ENCODE measurements at places on chromosomes 5 and 9.

GRCh38 chr9:120264528-120264927 lies 315.4 kb downstream of the CDK5RAP2 start:
- no peak for DNase-seq

DNA sequence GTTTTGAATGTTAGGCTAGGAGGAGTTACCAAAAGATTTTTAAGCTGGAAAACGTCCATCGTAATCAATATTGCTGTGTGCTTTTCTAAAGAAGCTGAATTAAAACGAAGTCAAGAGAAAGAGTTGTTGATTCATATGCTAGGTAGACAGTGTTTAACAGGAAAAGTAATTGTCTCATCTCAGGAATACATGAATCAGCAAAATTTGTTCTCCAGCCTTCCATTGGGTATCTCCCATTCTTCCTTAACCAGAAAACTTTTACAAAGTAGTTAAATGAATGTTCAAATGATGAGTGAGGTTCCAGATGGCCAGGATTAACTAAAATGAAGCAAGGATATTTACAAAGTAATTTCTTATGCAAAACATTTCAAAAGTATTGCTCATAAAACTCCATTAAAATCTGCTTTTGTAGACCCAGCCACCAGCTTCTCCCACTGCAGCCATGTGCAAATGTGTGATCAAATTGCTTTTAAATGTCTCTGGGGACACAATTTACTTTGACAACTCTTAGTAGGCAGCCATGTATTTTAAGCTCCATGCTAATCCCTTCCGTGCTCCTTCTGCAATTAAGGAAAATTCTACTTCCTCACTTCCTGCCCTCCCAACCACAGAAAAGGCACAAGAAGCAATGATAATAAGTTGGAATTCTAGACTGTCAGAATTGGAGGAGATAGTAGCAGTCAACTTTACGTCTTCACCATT lies 121.2 kb downstream of the HTR4 start:
- no peak for DNase-seq

GRCh38 chr5:143806579-143806978 lies 5.4 kb upstream of the HMHB1 start:
- peak; percentile 50 for DNase-seq

DNA sequence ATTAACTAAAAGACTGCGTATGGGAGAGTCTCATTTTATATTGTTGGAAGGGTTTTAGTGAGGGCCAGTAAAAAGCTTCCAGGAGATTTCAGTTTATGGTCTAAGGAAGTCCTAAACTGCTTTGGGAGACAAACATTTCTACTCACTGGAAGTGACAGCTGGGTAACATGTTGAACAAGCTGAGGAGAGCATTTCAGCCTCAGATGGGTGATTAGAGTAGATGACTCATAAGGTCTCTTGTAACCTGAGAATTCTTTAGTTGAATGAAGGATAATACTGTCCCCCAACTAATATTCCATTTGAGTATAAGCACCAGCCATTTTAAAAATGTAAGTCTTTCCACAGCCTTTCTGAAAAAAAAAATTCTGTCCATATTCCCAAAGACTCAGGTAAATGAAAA lies 218.0 kb upstream of the C9orf72 start:
- DNase-seq, result no peak

- peak; percentile 33 for DNase-seq
Measured at GRCh38 chr9:14706530-14707140, 13.4 kb upstream of the ZDHHC21 start.

- DNase-seq, result no peak
Measured at GRCh38 chr5:56126487-56127179, 106.5 kb downstream of the ANKRD55 start.

- DNase-seq, result peak; percentile 32
Measured at GRCh38 chr9:27047136-27047535, 41.7 kb upstream of the LRRC19 start.

- no peak for DNase-seq
Measured at GRCh38 chr5:169251333-169252084, 49.4 kb downstream of the SLIT3 start.

DNA sequence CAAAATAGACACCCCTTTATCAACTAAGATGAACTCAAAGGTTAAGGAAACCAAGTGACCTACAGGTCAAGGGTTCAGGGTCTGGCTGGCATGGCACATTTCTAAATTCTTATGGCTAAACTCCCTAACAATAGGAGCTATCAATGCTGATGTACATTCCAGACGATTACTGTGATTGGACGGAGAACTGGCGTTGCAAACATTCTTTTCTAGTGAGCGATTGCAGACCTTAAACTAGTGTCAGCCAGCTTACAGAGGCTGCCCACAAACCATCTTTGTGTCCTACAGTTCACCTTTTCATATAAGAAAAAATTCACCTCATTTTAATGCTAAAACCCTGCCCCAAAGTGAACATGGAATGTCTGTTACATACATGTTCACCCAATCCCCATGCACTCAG lies 382.9 kb downstream of the MAT2B start:
- no peak for DNase-seq

DNA sequence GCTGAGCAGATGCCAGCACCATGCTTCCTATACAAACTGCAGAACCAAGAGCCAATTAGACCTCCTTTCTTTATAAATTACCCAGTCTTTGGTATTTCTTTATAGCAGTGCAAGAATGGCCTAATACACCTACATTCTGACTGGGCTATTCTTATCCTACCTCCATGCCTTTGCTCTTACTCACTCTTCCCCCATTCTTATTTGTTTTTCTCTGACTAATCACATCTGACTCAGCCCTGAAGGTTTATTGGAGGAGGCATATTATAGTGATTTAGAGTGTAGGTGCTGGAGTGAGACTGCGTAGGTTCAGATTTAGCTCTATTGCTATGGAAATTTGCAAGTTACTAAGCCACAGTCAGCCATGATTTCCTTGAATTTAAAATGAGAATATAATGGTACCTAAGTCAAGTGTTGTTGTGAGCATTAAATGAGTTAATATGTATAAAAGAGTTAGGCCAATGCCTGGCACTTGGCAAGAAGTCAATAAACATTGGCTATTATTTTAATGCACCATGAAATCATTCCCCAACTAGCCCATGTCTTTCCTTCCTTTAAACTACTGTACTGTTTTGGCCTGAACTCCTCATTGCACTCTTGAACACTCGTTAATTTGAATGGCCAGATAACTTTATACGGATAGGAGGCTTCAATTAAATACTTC lies 531.2 kb upstream of the ZNF608 start:
- no peak for DNase-seq

DNA sequence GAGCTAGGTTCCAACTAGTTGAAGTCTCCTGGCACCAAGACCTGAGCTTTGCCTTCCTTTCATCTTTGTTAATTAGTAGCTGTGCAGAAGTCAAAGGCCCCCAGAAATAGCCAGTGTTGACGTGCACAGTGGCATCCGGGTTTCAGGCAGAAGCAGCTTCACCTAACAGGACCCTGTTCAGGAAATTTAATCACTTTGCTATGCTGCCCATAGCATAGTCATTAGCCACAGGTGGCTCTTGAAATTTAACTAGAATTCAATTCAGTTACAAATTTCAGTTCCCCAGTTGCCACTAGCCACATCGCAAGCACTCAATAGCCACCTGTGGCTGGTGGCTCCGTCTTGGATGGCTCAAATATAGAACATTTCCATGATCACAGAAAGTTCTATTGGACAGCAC lies 179.1 kb downstream of the GOLPH3 start:
- no peak for DNase-seq

DNA sequence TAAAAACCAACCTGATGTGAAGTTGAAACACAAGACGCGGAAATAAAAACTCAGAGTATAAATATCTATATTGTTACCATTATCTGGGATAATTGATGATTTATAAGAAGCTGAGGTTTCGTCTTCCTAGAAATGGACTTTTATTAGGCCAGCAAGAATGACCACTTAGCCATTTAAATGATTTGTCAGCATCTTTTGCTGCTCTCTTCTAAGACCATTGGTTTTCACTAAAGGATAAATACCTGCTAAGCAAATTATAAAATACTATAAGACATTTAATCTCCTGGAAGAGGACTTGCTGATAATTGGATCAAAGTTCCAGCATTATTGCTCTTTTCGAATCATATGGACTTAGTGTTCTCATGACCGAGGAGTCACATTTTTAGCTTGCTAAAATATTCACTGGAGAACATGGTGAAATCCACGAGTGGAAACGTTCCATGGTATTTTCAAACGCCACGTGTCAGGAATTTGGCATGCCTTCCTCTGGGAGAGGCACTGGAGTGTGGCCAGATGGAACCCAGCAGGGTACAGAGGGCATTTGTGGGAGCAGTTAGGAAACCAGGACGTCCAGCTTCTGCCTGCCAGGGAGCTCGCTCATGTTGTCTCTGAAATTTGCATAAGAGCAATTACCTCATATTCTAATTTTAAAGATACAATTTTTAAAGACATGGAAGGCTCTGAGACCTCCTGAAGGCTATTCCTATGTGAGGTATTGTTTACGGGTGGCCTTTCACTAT lies 43.1 kb downstream of the TNFAIP8 start:
- DNase-seq, result no peak

GRCh38 chr5:78458843-78459242 lies 98.4 kb downstream of the SCAMP1 start:
- DNase-seq, result no peak

GRCh38 chr5:17907094-17907493 lies 272.8 kb downstream of the TAF11L14 start:
- peak; percentile 36 for DNase-seq

DNA sequence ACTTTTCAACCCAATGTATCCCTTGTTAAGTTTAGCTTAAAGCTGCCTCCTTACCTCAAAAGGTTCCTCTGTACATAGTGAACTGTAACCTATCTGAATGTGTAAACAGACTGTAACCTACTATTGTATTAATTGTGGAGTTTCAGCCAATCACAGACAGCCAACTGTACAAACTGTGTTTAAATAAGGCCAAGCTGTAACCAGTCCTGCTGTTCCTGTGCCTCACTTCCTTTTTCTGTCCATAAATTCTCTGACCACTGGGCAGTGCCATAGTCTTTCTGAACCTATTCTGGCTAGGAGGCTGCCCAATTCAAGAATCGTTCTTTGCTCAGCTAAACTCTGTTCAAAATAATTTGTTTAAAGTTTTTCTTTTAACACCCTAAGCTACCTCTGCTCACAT lies 74.7 kb upstream of the DAPK1 start:
- no peak for DNase-seq

- DNase-seq, result peak; percentile 33
Measured at GRCh38 chr9:37212435-37212834, 92.1 kb downstream of the ZCCHC7 start.

DNA sequence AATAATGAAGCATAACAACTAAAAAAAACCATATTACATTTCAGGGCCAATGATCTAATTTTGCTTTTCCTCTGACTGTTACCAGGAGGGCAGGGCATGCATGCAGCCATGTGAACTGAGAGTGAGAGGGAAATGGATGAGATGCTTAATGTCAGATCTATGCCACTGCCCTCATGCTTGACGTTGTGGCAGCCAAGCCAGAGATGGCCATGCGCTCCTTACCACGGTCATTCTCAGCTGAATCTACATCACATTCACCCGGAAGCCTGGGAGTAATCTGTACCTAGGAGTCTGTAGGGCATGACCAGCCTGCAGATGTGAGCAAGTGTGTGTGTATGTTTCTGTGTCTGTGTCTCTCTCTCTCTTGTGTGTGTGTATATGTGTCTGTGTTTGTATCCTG lies 183.7 kb downstream of the KDM4C start:
- no peak for DNase-seq

- DNase-seq, result no peak
Measured at GRCh38 chr9:112086627-112087026, 88.5 kb downstream of the SUSD1 start.

- peak; percentile 49 for DNase-seq
Measured at GRCh38 chr5:119386596-119387344, 31.0 kb downstream of the TNFAIP8 start.

GRCh38 chr5:1831257-1831656 lies 30.1 kb downstream of the NDUFS6 start:
- DNase-seq, result no peak

DNA sequence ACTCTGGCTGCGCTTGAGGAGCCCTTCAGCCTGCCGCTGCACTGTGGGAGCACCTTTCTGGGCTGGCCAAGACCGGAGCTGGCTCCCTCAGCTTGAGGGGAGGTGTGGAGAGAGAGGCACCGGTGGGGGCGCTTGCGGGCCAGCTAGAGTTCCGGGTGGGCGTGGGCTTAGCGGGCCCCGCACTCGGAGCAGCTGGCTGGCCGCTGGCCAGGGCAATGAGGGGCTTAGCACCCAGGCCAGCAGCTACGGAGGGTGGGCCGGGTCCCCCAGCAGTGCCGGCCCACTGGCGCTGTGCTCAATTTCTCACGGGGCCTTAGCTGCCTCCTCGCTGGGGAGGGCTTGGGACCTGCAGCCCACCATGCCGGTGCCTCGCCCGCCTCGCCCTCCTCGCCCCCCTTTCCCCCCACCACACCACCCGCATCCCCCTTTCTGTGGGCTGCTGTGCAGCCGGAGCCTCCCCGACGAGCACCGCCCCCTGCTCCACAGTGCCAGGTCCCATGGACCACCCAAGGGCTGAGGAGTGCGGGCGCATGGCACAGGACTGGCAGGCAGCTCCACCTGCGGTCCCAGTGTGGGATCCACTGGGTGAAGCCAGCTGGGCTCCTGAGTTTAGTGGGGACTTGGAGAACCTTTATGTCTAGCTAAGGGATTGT lies 954.5 kb downstream of the DTWD2 start:
- DNase-seq, result no peak

DNA sequence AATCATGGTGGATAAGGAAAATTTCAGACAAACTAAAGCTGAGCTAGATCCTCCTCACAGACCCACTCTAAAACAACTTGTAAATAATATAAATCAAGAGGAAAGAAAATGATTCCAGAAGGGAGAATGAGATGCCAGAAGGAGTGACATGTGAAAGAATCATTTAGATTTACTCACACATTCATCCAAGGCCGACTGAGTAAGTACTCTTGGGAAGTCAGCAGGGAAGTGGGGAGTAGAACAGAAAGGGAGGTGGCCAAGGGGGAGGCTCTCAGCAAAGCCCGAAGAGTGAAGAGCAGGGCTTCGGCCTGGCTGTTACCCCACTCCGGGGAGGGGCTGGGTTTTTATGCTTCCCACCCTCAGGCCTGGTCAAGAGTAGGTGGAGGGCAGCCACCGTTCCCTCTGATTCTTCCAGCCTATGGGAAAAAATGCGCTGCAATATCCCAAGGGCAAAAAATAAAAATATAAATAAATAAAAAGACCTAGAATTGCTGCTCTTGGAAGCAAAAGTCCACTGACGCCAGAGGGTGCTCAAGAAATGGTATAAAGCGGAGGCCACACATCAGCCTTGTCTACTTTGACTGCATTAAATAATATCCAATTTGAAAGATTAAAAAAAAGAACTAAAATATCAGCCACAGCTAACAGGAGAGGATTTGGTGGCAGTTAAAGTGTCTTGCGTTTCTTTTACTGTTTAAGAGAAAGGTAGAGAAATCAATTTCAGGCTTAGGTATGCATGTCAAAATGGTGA lies 110.2 kb upstream of the COL5A1 start:
- no peak for DNase-seq

DNA sequence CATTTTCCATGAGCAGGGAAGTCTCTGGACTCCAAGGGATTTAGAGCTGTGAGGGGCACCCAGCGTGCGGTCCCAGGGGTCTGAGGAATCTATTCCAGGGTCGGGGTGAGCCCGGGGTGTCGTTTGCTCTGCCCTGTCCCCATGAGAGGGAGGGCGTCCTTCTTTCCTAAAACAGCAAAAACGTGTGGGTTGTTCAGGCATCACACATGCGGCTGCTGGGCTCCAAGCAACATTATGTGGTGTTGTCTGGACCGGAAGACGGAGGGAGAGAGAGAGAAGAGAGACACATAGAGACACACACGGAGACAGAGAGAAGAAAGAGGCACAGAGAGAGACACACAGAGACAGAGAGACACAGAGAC lies 42.7 kb upstream of the COL5A1 start:
- DNase-seq, result no peak

GRCh38 chr5:37212096-37212495 lies 37.1 kb downstream of the CPLANE1 start:
- no peak for DNase-seq

GRCh38 chr9:106503759-106504158 lies 359.2 kb upstream of the ZNF462 start:
- DNase-seq, result no peak
